ENCODE measurements at places on chromosomes 6 and 20.

DNA sequence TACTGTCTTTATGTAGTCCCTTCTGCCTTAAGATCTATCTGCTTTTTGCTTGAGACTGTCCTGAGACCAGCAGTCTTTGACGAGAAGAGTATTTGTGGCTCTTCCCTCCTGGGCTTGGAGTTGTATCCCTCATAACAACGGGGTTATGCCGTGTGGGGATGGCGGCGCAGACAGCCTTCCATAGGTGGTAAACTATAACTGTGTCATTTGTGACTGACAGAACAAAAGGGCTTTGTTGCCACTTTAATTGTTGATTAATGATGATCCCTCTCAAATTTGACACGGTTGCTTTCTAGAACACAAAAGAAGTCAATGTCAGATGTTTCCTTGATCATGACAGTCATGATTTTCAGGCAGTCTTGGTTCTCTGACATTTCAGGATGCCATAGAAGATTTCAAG, 196.6 kb downstream of the JARID2 start:
- DNase-seq, result no peak

- DNase-seq, result peak; percentile 10
These were observed 12.0 kb upstream of the ABRACL start for GRCh38 chr6:139016337-139017213.

DNA sequence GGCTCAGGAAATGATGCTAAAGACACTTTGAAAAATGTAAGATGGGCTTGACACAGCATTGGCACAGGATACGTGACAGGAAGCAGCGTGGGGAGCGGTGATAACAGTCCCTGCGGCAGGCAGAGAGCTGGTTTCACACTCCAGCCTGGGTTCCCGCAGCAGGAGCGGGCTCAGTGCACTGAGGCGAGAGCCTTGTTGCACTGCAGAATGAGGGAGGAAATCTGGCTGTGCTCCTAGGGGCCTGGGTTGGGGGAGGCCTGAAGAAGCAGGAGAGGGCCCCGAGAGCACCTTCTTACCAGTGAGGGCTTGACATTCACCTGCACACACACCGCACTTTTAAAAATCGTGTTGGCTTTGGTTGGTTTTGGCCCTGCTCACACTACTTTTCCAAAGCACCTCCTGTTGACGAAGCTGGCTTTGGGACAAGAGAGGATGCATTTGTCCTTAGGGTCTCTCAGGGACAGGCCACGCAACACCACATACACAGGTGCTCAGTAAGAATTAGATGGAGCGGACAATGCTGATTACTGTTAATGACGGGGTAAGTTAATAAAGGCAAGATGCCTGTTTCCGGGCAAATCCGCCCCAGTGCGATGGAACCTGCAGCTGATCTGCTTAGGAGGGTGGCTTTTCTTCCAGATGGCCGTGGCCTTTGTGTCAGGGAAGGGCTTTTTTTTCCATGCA, 49.4 kb upstream of the ARMC2 start:
- DNase-seq, result no peak

DNA sequence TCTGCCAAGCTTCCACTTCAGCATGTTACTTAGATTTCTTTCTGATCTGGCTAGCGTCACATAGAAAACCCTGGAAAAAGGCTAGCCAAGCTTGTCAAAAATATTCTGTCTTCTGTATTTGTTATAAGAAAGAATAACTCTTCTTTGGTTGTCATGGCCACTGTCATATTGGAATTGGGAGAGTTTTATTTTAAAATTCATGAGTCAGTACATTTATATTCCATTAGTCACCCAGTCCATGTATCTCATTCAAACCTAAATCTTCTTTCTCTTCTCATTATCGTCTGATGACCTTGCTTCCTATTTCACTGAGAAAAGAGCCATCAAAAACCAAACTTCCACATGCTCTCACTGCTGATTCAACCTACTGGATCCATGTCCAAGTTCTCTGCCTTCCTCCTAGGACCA, 65.7 kb downstream of the EPM2A start:
- DNase-seq, result no peak

GRCh38 chr6:87738744-87739143, 36.7 kb upstream of the AKIRIN2 start:
- DNase-seq, result no peak

Measured in brain (organoid and tissue), 16 donors.